ENCODE measurements at places on chromosomes 2 and 18.

- no peaks in the 10 kb centered on the region for H3K36me3 ChIP-seq
- no peaks in the 10 kb centered on the region for H3K27me3 ChIP-seq
- H3K27ac ChIP-seq = no peak overlapping the region
- no peak overlapping the region for H3K4me3 ChIP-seq
- DNase-seq = no peak
- peaks cover 3% of the 10 kb centered on the region for H3K4me1 ChIP-seq
Observed at GRCh38 chr18:55475916-55476315, 112.1 kb downstream of the TCF4 start.

- H3K4me1 ChIP-seq = no peaks in the 10 kb centered on the region
- no peak overlapping the region for H3K4me3 ChIP-seq
- no peak for DNase-seq
- H3K27ac ChIP-seq = no peak overlapping the region
- H3K36me3 ChIP-seq = no peaks in the 10 kb centered on the region
- H3K27me3 ChIP-seq = no peaks in the 10 kb centered on the region
Observed at GRCh38 chr18:21997207-21998143, 171.9 kb upstream of the GATA6 start.

GRCh38 chr18:58194028-58194427, 150.0 kb downstream of the NEDD4L start:
- no peaks in the 10 kb centered on the region for H3K27me3 ChIP-seq
- DNase-seq = no peak
- no peaks in the 10 kb centered on the region for H3K36me3 ChIP-seq
- no peaks in the 10 kb centered on the region for H3K4me1 ChIP-seq
- no peak overlapping the region for H3K27ac ChIP-seq
- H3K4me3 ChIP-seq = no peak overlapping the region

DNA sequence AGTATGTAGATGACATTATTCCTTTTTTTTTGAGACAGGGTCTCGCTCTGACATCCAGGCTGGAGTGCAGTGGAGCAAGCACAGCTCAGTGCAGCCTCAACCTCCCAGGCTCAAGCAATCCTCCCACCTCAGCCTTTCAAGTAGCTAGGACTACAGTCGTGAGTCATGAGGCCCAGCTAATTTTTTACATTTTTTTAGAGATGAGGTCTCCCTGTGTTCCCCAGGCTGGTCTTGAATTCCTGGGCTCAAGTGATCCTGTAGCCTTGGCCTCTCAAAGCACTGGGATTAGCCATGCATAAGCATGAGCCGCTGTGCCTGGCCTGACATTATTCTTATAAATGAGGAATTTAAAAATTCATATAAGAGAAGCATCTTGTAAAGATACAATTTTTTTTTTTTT, 86.9 kb downstream of the FAM117B start:
- no peaks in the 10 kb centered on the region for H3K36me3 ChIP-seq
- H3K4me1 ChIP-seq = no peaks in the 10 kb centered on the region
- H3K4me3 ChIP-seq = no peak overlapping the region
- no peak for DNase-seq
- H3K27me3 ChIP-seq = no peaks in the 10 kb centered on the region

DNA sequence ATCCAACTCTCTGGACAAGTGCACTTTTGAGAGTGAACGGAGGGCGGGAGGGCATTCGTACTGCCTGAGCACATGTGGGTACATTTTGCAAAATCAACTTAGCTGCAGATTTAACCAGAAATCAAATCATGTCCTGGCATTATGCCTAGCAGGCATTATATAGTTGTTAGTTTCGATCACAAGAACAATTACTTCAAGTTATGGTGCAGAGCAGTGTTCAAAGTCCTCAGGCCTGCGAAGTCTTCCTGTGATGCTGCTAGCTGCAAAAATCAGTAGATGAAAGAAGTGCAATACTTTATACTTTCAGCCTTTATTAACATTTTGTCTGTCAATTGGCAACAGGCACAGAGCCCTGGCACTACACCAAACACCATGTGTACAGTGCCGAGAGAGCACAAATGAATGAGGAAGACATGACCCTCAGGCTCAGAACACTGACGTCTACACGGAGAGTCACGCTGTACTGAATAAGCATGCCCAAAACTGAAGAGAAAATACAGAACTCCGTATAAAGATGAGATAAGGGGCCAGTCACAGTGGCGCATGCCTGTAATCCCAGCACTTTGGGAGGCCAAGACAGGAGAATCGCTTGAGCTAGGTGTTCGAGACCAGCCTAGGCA, 92.1 kb upstream of the CREB1 start:
- no peaks in the 10 kb centered on the region for H3K27me3 ChIP-seq
- DNase-seq = no peak
